ENCODE measurements at places on chromosomes 1 and 21. TPM values are rescaled to one million over a fixed set of nuclear protein-coding genes. Genes with fewer than 3 reads are reported as not detected.

DNA sequence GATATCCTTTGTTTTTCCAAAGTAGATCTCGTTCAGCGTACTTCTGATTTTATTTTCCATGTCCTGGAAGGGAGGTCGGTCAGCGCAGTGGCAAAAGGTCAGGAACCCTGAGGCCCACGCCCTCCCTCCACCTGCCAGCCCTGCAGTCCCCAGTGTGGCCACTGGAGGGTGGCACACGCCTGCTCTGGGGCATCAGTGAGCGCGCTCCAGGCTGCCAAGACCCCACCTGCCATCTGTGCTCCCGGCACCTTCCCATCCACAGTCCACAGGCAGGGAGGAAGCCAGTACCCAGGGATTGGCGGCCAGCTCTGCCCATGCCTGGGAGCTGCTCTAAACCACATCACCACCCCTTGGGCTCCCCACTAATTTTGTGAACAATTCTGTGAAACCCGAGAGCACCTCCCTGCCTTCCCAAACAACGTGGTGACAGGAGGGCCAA is 32.3 kb downstream of the SLC66A1 start:
- DNase-seq: peak; percentile 93

- DNase-seq: no peak
Measured at GRCh38 chr1:209522826-209523225, 60.7 kb upstream of the CAMK1G start.

DNA sequence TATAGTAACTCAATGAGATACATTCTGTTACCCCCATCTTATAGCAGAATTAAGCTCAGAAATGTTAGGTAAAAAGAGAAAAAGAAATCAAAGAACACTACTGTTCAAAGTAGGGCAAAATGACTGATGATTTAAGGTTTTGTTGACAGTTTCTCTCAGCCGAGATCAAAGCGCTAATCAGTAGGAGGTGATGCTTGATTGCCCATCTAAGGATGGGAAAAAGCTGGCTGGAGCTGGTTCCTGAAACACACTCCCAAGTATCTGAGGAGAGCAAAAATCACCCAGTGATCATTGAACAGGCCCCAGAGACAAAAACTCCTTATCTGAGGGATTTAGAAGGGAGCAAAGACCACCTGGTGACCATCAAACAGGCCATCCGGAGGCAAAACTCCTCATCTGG is 64.5 kb upstream of the CSF1 start:
- DNase-seq: no peak

DNA sequence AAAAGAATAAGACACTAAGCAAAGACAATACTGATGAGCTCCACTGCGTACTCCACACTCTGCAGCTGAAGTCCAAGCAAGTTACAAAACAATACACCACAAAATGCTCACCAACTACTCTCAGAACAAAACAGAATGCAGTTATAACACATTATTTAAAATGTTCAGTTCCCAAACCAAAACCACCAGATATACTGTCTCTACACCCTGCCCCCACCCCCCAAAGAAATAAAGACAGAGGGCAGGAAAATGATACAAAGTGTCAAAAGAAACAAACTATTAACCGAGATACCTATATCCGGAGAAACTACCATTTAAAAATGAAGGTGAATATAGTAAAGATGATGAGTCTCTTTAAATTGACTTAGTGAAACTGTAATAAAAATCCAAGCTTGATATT is 623.0 kb downstream of the KIF26B start:
- DNase-seq: no peak

DNA sequence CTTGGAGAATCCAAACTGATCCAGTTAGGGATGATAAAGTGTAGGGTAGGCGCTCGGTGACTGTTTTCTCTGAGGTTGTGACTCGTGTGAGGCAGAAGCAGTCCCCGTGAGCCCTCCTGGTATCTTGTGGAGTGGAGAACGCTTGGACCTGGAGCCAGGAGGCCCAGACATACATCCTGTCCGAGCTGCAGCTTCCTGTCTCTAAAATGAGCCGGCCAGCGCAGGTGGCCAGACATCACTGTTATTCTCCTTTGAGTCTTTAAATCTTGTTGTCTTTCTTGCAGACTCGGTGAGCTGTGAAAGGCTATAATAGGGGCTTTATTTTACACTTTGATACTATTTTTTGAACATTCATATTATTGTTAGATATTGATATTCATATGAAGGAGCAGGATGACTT is 12.3 kb downstream of the PCSK9 start:
- no peak for DNase-seq

DNA sequence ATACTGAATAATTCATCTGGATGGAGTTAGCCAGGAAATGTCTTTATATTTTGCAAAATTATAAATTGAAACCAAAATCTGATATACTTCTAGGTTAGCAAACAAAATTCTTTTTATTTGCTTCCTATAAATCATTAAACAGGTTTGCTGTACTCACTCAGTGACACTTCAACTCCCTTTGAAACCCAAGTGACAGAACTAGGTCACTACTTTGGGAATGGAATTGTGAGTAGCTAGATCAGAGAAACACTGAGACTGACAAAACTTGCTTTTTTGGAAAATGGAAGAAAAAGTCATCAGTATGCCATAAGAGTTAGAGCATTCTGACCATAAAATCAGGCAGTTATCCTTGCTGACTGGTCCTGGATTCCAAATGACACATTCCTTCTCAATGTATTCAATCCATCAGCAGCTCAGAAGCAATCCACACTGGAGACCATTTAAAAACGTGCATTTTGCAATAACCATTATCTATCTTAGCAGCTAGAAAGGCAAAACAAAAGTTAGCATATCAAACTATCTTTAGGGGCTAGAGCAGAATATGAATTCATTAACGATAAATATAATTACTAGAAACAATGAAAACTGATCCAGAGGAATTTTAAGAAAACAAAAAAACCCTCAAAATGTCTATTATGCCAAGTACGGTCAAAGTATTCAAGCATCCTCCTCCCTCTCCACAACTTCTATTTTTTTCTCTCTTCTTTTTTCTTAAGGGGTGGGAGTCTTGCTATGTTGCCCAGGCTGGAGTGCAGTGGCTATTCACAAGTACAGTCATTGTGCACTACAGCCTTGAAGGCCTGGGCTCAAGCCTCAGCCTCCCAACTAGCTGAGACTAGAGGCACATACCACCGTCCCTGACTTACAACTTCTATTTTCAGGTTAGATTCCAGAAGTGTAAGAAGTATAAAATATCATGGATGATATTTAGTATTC is 60.1 kb downstream of the HNRNPR start:
- peak; percentile 13 for DNase-seq

- DNase-seq: no peak
Measured at GRCh38 chr1:239288820-239289554, 97.4 kb upstream of the CHRM3 start.

DNA sequence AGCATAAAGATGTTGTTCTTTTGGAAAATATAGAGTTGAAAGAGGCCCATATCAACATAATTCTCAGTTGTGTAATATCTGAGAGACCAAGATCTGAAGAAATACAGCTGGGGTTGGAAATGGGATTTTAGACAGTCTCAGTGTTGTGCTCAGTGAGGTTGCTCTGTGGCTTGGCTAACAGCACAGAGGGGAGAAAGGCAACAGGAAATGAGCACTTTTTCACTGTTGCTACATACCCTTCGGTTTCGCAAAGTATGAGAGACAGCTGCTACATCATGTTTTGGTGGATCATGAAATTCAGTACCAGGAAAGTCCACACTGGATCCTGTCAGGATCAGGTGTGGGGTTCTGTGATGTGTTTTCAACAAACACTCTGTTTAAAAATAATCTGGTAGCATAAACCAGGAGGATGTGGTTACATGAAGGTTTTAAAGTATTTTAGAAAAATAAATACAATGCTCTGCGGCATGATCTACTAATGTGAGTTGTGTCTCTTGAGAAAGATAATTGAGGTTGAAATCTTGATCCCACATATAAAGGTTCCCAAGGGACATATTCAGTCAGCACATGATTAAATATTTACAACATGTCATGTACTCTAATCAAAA is 7.0 kb upstream of the GPR88 start:
- no peak for DNase-seq

- no peak for DNase-seq
Measured at GRCh38 chr1:3024019-3024418, 2.8 kb downstream of the ACTRT2 start.

- no peak for DNase-seq
Measured at GRCh38 chr21:33449616-33450015, 30.2 kb downstream of the TMEM50B start.

DNA sequence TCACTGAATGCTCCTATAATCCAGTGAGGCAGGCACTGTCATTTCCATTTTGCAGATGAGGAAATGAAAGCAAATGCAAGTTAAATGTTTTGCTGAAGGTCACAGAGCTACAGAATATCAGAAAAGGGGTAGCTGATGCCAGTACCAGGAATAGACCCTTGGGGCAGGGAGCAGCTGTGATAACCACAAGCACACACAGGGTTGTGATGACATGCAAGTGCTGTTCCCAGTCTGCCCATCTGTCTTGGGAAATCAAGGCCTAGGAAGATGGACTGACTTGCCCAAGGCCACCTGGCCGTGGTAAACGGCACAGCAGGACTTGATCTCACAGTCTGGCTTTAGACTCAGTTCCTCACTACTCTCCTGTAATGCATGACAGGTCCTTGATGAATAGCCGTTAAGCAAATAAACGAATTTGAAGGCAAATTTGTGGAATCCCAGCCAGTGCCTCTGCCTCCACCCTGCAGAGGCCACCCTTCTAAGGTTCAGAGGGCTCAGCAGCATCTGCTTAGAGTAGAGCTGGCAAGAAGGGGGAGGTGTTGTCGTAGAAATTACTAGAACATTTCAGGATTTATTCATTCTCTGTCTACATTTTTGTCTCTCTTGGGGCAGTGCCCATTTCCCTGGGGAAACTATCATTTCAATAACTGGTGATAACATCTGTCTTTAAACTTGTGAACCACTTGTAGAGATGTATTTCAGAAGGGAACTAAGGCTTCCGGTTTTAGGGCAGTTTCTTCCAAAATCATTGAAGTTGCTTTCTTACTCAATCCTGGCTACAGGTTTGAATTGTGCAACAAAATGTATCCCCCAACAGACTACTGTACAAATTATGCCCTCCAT is 53.2 kb upstream of the MRPS6 start:
- DNase-seq: peak; percentile 69

- no peak for DNase-seq
Measured at GRCh38 chr21:42471206-42471605, 24.8 kb downstream of the RSPH1 start.

DNA sequence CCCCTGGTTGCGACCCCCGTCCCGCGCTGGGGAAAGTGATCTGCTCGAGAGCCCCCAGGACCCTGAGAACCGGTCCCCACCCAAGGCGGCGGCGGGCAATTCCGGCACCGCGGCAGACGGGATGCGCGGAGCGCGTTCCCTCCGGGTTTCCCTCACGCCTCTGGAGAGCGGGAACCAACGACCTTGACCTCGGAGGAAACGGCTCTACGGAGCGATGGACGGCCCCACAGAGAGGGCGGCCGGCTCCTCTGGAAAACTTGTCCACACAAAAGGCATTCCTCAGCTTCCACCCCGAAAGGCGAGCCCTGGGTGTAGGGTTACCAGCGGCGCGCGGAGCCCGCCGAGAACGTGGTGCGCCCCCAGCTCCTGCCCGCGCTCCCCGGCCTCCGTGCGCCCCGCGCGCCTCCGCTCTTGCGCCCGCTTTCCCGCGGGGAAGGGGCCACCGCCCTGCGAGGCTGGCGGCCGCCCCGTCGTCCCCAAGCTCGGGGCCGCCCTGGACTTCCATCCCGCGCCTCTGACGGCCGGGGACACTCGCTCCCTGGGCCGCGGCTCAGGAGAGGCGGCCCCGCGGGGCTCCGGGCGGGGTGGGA is 391 bp upstream of the KIAA1614 start:
- DNase-seq: no peak

GRCh38 chr21:44352253-44352860 is 1.1 kb upstream of the TRPM2 start:
- DNase-seq: no peak

DNA sequence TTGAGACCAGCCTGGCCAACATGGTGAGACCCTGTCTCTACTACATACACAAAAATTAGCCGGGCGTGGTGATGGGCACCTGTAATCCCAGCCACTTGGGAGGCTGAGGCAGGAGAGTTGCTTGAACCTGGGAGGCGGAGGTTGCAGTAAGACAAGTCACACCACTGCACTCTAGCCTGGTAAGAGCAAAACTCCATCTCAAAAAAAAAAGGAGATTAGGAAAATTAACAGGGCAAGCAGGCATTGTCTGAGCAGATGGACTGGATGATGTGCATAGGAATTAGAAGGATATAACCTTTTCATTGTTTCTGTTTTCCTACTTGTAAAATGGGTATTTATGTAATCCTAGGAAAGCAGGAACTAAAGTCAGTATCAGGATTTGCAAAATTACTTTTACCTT is 15.6 kb downstream of the TARDBP start:
- DNase-seq: no peak

DNA sequence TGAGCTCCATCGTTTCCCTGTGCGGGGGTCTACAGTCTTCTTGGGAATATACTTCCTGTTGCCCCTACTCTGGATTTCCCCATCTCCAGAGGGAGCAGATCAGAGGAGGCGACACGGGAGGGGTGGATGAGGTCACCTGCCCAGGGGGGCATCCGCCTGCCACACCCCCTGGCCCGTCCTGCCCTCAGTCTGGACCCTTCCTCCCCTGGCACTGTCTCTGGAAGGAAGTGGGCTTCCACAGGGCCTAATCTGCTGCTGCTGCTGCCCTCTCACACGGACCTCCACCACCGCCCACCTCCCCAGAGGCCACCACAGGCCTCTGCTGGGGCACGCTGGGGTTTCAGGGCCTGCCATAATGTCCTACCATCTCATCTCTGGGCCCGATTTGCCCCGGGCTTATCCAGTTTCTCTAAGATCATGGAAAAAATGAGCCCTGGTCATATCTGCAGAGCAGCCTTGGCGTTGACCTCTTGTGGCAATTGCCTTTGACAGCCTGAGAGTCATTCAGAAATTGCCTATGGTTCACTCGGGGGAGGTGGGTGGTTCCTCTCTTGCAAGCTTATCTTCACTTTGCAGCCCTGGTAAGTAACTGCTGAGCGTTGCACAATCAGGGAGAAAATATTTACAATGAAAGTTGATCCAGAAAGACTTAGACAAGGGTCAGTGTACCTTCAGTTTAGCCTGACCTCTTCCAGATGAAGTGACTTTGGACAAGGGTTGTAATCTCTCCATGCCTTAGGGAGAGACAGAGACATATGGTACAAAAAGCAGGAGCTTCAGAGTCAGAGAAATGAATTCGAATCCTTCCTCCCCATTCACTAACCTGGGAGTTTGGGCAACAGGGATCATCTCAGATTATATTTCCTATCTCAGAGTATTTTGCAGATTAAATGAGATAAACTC is 252.4 kb downstream of the TOMM20 start:
- DNase-seq: no peak

The RGS13 gene
- total RNA-seq: not detected

The NAV1 gene
- total RNA-seq: 20.0 TPM

The PDPN gene
- total RNA-seq: not detected

The CFHR4 gene
- total RNA-seq: not detected

The TSPAN1 gene
- total RNA-seq: 5.9 TPM

The NOC2L gene
- total RNA-seq: 221 TPM

The CNTN2 gene
- not detected for total RNA-seq

The CA6 gene
- not detected for total RNA-seq

The PPIAL4G gene
- total RNA-seq: not detected

The AMY1B gene
- not detected for total RNA-seq

The ASCL5 gene
- total RNA-seq: 0.62 TPM

The TMEM51 gene
- 25.2 TPM for total RNA-seq
